ENCODE measurements at places on chromosomes 1 and 21.
A peak's percentile ranks its signal among the peaks of the same experiment; 100 is the strongest.

GRCh38 chr1:7536891-7537591 is 234.1 kb upstream of the VAMP3 start:
- no peak for DNase-seq

DNA sequence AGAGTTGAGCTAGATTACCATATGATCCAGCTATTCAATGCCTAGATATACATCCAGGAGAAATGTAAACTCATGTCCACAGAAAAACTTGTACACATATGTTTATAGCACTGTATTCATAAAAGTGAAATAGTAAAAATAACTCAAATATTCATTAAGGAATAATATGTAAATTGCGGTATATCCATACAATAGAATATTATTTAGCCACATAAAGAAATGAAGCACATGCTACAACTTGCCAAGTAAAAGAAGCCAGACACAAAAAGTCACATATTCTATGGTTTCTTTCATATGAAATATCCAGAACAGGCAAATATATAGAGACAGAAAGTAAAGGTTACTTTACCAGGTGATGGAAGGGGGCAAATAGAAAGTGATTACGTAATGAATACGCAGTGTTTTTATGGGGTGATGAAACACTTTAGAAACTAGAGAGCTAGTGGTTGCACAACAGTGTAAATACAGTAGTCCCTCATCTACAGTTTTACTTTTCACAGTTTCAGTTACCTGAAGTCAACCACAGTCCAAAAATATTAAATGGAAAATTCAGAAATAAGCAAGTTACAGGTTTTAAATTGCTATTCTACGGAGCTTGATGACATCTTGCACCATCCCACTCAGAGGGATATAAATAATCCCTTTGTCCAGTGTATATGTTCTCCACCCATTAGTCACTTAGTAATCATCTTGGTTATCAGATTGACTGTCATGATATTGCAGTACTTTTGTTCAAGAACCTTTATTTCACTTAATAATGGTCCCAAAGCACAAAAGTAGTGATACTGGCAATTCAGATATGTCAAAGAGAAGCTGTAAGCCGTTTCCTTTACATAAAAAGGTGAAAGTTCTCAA is 62.3 kb downstream of the ZNF644 start:
- no peak for DNase-seq

DNA sequence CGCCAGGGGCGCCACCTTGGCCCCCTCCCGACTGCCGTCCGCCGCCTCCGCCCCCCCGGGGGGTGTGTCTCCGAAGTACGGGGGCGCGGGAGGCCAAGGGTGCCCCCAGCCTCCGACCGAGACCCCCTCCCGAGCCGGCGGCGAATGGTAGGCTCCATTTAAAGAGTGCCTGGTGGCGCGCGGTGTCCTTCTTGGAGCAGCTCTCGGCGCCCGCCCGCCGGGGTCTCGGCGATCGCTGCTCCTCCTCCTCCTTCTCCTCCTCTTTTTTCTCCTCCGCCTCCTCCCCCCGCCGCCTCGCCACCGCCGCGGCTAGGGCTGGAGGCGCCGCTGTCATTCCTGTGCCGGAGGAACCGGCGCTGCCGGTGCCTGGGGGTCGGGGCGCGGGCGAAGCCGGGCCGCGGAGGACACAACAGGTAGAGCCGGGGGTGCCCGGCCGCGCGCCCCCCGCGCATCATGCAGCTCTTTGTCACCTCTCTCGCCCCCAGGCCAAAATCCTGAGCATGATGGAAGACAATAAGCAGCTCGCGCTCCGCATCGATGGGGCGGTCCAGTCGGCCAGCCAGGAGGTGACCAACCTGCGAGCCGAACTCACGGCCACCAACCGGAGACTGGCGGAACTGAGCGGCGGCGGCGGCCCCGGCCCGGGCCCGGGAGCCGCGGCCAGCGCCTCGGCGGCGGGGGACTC is at the start of gene KAZN:
KAZN (plus strand) TSS at position 188 of the 685 bp plus-strand sequence.
- no peak for DNase-seq

DNA sequence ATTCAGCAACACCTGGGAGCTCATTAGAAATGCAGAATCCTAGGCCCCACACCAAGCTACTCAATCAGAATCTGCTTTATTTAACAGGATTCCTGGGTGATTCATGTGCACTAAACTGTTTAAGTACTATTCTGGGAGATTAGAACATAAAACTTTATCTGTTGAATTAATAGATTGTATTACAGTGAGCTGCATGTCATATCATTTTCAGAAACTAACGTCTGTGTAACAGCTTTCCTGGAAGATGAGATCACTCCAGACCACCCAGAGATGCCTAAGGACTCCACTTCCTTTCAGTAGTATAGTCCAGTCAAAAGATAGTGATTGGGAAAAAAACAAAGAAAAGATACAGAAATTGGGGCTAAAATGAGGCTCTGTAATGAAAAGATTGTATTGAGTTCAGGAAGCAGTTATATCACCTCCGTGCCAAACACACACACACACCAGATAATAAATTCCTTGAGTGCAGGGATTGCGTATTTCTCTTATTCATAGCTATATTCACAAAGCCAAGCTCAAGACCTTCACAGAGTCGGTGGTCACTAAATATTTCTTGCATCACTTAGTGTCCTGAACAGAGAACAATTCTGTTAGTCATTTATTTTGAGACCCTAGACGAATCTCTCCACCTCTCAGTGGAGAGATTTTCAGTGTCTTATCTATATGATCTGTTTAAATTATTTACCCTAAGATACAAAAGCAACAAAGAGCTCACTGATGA is 178.2 kb downstream of the DSCAM start:
- no peak for DNase-seq

DNA sequence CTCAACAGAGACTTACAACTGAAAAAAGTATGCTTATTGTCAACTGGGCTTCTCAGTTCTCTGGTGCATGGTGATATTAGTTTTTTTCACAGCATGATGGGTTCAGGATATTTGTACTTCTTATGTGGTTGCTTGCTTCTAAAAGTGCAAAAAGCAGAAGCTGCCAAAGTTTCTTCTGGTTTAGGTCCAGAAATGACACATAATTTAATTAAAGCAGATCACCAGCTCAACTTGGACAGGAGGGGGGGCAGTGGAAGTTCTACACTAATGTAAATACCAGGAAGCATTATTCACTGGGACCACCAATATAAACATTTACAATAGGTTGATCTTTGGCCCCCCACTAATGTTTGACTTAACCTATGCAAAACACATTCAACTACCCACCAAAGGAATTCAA is 354.8 kb upstream of the BRINP3 start:
- DNase-seq = no peak

DNA sequence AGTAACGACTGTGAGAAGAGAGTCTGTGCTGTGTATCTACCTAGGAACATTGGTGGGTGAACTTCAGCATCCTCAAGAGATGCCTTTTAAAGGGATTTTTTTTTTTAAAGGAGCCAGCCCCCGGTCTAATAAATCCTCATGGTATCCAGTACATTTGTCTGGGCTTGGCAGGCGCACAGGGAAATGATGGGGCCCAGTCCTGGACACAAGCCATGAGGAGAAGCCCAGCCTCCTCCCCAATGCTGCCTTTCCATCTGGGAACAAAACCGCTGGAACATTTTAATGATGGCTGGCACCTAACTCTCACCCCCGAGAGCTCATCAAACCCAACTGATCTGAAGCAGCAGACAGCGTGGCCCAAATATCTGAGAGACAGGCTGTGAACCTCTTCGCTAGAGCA is 64.2 kb downstream of the ACOT7 start:
- DNase-seq = no peak

DNA sequence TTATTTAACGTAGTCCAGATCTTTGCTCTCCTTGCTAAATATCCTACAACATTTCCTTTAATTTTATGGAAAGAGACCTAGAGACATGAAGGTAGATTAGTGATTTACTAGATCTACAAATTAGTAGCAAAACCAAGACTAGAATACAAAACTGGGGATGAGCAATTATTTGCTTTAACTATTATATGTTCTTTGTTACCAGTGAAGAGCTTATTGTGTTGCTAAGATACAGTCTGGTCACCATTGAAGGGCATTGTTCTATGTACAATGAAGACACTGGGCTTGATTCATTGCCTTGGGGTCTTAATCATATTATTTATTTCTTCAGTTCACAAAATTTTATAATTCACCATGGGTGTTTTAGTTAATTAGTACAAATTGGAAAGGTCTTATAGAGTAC is 88.3 kb downstream of the S1PR1 start:
- DNase-seq = no peak

- DNase-seq = no peak
Observed at GRCh38 chr1:198622001-198622400, 16.8 kb upstream of the PTPRC start.

- no peak for DNase-seq
Observed at GRCh38 chr21:34018185-34018584, 55.2 kb upstream of the MRPS6 start.

- DNase-seq = peak; percentile 76
Observed at GRCh38 chr1:207824691-207825408, 73.0 kb downstream of the CD46 start.

DNA sequence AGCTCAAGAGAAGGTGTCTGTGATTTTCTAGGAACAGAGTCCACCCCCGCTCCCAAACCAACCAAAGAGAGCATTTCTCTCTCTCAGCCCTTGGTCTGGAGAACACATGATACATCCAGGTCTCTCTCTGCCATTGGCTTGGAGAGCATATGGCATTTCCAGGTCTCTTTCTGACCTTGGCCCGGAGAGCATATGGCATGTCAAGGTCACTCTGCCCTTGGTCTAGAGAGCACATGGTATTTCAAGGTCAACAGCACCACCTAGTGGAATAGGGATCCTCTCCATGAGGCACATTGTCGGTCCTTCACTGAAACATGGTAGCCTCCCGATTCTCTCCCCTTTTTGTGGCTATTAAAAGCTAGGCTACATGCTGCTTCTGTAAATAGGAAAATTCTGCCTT is 437.7 kb upstream of the OLFM3 start:
- no peak for DNase-seq

- no peak for DNase-seq
Observed at GRCh38 chr1:248155927-248156326, 11.0 kb downstream of the OR2M5 start.

DNA sequence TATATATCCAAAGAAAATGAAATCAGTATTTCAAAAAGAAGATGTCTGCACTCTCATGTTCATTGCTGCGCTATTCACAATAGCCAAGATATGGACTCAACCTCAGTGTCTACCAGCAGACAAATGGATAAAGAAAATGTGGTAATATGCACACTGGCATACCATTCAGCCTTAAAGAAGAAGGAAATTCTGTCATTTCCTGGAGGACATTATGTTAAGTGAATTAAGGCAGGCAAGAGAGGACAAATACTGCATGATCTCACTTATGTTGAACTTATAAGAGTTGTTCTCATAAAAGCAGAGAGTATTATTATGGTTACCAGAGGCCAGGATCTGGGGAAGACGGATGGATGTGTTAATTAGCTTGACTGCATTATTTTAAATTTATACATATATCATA is 115.9 kb downstream of the NEGR1 start:
- no peak for DNase-seq

GRCh38 chr1:198499588-198499987 is 40.9 kb downstream of the ATP6V1G3 start:
- no peak for DNase-seq

DNA sequence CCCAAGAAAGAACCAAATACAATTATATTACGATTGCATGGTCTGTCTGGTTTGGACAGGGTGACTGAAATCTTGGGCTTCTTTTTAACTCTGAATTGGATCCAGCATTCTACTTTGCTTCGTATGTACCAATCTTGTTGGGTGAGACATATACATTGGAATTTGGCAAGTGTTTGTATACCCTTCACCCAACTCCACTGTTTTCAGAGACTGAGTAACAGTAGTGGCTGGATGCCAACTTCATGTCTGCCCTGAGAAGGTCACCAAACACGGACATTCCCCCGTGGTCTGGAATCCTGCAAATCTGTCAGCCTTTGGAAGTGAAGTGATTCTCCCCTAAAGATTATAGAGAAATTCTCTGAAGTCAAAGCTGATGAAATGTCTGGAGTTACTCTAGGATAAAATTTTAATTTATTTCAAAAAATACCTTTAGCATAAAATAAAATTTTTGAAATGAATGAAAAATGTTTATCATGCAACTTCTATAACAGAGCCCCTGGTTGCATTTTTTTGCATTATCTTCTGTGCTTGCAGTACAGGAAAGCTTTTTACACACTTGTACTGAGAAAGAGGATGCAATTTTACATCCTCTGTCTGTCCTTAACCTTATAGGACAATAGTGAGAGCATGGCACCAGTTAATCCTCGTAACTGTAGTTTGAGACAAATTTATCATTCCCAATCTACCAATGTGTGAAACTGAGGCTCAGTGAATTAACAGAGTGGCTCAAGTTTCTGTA is 201.8 kb downstream of the DISC1 start:
- DNase-seq = no peak

DNA sequence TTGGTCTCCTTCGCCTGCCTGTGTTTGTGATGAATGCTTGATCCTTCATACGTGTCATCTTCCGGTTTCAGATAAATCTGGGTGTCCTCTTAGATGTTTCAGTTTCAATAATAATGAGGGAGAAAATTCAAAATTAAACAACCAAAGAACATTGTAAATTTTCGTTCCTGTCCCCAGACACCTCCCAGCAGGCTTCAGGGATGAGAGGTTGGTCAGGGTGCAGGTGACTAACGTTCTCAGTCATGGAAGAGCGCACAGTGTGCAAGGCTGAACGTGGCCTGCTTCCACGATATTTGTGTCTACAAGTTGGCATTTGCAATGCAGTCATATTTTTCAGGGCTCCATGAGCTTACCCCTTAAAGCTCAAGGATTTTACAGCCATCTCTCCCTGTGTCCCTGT is 147.1 kb upstream of the ARHGEF16 start:
- no peak for DNase-seq

GRCh38 chr1:173914366-173914871 is 2.7 kb downstream of the SERPINC1 start:
- no peak for DNase-seq

- DNase-seq = no peak
Observed at GRCh38 chr1:172024516-172024915, 183.2 kb downstream of the DNM3 start.

DNA sequence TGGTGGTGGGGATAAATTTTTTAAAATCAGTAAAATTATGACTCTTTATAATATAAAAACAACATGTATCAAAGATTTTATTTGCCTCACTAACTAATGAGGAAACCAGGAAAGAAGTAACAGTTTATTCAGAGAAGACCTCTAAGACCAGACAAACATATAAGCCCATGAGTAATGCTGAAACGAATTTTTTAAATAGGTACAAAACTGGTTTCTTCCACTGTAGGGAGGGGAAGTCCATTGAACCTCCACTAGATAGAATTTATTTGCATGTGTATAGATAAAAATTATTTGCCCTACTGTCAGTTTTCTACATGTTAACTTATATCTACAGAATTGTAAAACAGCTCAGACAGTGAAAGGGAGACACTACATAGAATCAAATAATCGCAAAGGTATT is 86.8 kb downstream of the ZC3H11B start:
- no peak for DNase-seq

- DNase-seq = no peak
Observed at GRCh38 chr1:210663730-210664573, 335.2 kb downstream of the HHAT start.

- no peak for DNase-seq
Observed at GRCh38 chr1:235093013-235093695, 35.5 kb downstream of the TOMM20 start.

GRCh38 chr1:2493691-2494322 is 17.7 kb downstream of the PLCH2 start:
- DNase-seq = no peak
